PC-9 (cell line): ENCODE measurements at places on chromosomes 12 and 14. TPM values are rescaled to one million over a fixed set of nuclear protein-coding genes. Genes with fewer than 3 reads are reported as not detected.

VRTN gene
- not detected in 2 replicates for total RNA-seq

DNA sequence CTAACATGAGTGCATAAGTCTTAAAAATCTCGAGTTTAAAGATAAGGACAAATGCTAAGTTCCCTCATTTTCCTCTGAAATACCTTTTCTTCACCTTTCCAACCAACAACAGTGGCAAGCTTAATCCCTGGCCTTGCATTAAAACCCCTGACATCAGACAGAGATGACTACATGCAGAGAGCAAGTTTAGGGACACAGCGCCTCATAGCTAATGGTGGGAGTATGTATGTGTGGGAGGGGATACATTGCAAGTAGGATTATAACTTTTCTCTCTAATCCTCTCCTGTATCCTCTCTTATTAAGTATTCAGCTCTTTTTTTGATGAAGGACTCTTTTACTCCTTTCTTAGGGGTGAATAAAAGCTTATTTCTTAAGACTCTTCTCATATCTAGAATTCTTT, 547.1 kb downstream of the CCER1 start:
- DNase-seq, result no peak
- no peaks in the 10 kb centered on the region for H3K4me1 ChIP-seq
- no peaks in the 10 kb centered on the region for H3K27me3 ChIP-seq
- no peak overlapping the region for H3K27ac ChIP-seq

CCDC197 gene
- not detected in 2 replicates for total RNA-seq

- no peak overlapping the region for H3K27ac ChIP-seq
- DNase-seq, result no peak
Observed at GRCh38 chr14:26444822-26445221, 153.0 kb downstream of the NOVA1 start.

PTGER2 gene
- total RNA-seq, result 0.15 TPM in 1 of 2 replicates, not detected in the other

DNA sequence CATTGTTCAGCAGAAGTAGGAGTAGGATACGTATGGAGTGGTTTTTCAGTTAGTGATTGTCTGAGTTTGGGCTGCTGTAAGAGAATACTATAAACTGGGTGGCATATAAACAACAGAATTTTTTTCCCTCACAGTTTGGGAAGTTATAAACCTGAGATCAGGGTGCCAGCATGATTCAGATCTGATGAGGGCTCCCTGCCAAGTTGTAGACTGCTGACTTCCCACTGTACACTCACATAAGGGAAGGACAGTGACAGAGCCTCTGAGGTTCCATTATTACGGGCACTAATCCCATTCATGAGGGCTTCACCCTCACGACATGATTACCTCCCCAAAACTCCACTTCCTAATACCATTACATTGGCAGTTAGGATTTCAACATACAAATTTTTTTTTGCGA, 50.7 kb downstream of the ACSM4 start:
- no peaks in the 10 kb centered on the region for H3K4me1 ChIP-seq
- no peaks in the 10 kb centered on the region for H3K27me3 ChIP-seq
- no peak overlapping the region for H3K4me3 ChIP-seq
- DNase-seq, result no peak

DPY19L2 gene
- total RNA-seq, result not detected in 2 replicates

DNA sequence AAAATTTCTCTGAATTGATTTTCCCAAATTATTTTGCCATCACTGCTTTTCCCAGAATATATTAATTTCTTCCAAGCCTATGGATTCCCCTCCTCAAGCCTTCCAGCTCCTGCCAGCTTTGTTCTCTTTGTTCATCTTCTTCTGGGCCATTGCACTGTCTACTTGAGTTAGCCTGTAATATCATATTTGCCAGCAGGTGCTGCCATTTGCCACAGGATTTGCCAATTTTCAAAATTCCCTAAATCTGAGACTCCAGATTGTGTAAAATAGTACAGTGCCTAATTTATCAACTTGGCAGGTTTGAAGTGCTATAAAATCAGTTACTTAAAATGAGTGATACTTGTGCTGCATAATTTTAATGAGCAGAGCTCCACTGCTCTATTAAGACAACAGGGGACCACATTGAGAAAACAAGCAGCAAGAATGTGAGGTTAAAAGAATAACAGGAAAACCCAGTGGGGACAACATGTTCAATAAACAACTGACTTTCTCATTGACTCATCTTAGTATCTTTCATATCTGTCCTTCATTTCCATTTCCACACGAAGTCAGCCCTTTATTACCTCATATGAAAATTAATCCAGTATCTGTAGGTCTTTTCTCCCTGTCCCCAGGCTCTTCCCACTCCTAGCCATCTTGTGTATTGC, 84.6 kb upstream of the CCDC196 start:
- H3K36me3 ChIP-seq, result no peaks in the 10 kb centered on the region
- H3K27ac ChIP-seq, result no peak overlapping the region
- H3K27me3 ChIP-seq, result no peaks in the 10 kb centered on the region
- no peak for DNase-seq
- no peak overlapping the region for H3K4me3 ChIP-seq

DNA sequence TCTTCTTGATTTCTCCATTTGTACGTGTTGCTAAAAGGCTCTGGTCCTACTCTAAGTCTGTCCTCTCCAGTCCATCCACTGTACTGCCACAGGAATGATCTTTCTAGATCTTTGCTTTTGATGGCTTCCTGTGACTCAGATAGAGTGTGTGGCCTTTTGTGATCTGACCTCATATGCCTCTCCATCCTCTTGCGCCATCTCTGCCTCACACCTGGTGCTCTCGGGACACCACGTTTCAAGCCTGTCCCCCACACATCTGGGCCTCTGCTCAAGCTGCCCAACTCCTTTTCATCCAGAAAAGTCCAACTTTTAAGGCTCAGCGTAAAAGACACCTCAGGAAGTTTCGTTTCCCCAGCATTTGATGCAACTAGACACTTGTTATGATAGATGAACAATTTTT, 39.0 kb downstream of the DCAF4 start:
- no peak overlapping the region for H3K4me3 ChIP-seq
- no peaks in the 10 kb centered on the region for H3K27me3 ChIP-seq
- H3K27ac ChIP-seq, result no peak overlapping the region
- peaks cover 32% of the 10 kb centered on the region for H3K4me1 ChIP-seq

GRCh38 chr14:32457213-32457920, 128.3 kb downstream of the AKAP6 start:
- H3K27me3 ChIP-seq, result no peaks in the 10 kb centered on the region
- no peaks in the 10 kb centered on the region for H3K4me1 ChIP-seq
- no peak overlapping the region for H3K4me3 ChIP-seq
- no peaks in the 10 kb centered on the region for H3K36me3 ChIP-seq

GRCh38 chr12:2301531-2302461, 249.0 kb downstream of the CACNA1C start:
- H3K27ac ChIP-seq, result no peak overlapping the region
- peaks cover 93% of the 10 kb centered on the region for H3K27me3 ChIP-seq
- no peak for DNase-seq

AACS gene
- 46.8 and 48.5 TPM in 2 replicates for total RNA-seq

GRCh38 chr14:89747126-89747525, 207.4 kb downstream of the EFCAB11 start:
- no peak overlapping the region for H3K4me3 ChIP-seq
- no peaks in the 10 kb centered on the region for H3K36me3 ChIP-seq
- H3K27ac ChIP-seq, result no peak overlapping the region
- H3K4me1 ChIP-seq, result no peaks in the 10 kb centered on the region
- no peak for DNase-seq

XRCC3 gene
- total RNA-seq, result 64.1 and 65.1 TPM in 2 replicates

PLEKHD1 gene
- total RNA-seq, result 0.60 and 0.65 TPM in 2 replicates

GRCh38 chr12:125187780-125188741, 122.8 kb downstream of the AACS start:
- DNase-seq, result no peak
- peaks cover 68% of the 10 kb centered on the region for H3K27me3 ChIP-seq
- no peak overlapping the region for H3K27ac ChIP-seq
- no peaks in the 10 kb centered on the region for H3K36me3 ChIP-seq

GRCh38 chr12:116325336-116325664, 47.8 kb upstream of the MED13L start:
- H3K27me3 ChIP-seq, result no peaks in the 10 kb centered on the region
- no peaks in the 10 kb centered on the region for H3K36me3 ChIP-seq
- DNase-seq, result no peak
- no peak overlapping the region for H3K4me3 ChIP-seq

CLEC2D gene
- 32.6 and 37.8 TPM in 2 replicates for total RNA-seq

NKX2-1 gene
- not detected in 2 replicates for total RNA-seq

GRCh38 chr12:126856958-126857357, 1410.0 kb upstream of the TMEM132C start:
- H3K36me3 ChIP-seq, result no peaks in the 10 kb centered on the region
- H3K27ac ChIP-seq, result no peak overlapping the region
- peaks cover 26% of the 10 kb centered on the region; the same call in 1 of the 2 replicates for H3K27me3 ChIP-seq
- H3K4me1 ChIP-seq, result no peaks in the 10 kb centered on the region
- H3K4me3 ChIP-seq, result no peak overlapping the region
- no peak for DNase-seq

- H3K27ac ChIP-seq, result no peak overlapping the region
- no peak for DNase-seq
- no peaks in the 10 kb centered on the region for H3K4me1 ChIP-seq
- no peak overlapping the region for H3K4me3 ChIP-seq
- H3K36me3 ChIP-seq, result no peaks in the 10 kb centered on the region
Observed at GRCh38 chr14:95675486-95675885, 10.7 kb upstream of the TCL1B start.

DNA sequence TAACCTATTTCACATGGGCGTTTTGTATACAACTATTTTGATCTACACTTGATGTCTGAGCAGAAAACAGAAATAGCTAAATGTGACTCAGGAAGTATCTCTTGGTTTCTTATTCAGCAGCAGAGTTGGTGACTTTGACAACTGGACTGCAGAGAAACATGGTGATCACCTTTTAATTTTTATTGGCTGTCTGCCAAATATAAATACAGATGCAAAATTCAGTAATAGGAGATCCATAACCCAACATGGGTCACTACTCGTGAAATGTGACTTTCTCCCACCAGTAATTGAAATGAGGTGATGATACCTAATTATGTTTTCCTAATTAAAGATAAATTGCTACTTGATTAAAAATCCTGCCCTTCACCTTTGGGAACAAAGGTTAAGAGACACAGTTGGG, 487.1 kb downstream of the NELL2 start:
- no peaks in the 10 kb centered on the region for H3K27me3 ChIP-seq
- no peaks in the 10 kb centered on the region for H3K36me3 ChIP-seq
- no peak overlapping the region for H3K27ac ChIP-seq
- no peaks in the 10 kb centered on the region for H3K4me1 ChIP-seq
- H3K4me3 ChIP-seq, result no peak overlapping the region
- no peak for DNase-seq

- no peaks in the 10 kb centered on the region for H3K27me3 ChIP-seq
- no peak for DNase-seq
- no peaks in the 10 kb centered on the region for H3K4me1 ChIP-seq
- no peaks in the 10 kb centered on the region for H3K36me3 ChIP-seq
- H3K4me3 ChIP-seq, result no peak overlapping the region
- no peak overlapping the region for H3K27ac ChIP-seq
Observed at GRCh38 chr12:122139266-122139665, 34.8 kb downstream of the IL31 start.

GRCh38 chr12:66268562-66268961, 33.7 kb upstream of the HELB start:
- H3K27ac ChIP-seq, result no peak overlapping the region
- H3K4me3 ChIP-seq, result no peak overlapping the region
- H3K27me3 ChIP-seq, result no peaks in the 10 kb centered on the region
- H3K4me1 ChIP-seq, result no peaks in the 10 kb centered on the region

DNA sequence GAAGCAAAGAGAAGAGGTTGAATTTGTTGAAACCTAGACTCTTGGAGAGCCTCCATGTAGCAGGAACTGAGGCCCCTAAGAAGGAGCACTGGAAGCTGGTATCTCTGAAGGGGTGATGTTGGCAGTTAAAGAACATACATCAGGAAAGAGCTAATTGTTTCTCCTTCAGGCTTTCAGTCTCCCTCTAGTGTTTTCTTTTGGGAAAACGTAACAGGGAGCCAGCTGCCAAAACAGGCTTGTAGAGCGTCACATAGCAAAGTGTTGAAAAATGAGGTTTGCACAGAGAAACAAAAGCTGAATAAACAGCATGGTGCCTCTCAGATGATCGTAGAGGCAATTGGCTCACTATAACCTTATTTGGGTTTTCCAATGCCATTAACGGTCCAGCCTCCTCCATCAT, 46.9 kb upstream of the CAND1 start:
- DNase-seq, result peak; percentile 4
- H3K27me3 ChIP-seq, result no peaks in the 10 kb centered on the region
- H3K4me3 ChIP-seq, result no peak overlapping the region
- H3K4me1 ChIP-seq, result no peaks in the 10 kb centered on the region
- no peak overlapping the region for H3K27ac ChIP-seq

DNA sequence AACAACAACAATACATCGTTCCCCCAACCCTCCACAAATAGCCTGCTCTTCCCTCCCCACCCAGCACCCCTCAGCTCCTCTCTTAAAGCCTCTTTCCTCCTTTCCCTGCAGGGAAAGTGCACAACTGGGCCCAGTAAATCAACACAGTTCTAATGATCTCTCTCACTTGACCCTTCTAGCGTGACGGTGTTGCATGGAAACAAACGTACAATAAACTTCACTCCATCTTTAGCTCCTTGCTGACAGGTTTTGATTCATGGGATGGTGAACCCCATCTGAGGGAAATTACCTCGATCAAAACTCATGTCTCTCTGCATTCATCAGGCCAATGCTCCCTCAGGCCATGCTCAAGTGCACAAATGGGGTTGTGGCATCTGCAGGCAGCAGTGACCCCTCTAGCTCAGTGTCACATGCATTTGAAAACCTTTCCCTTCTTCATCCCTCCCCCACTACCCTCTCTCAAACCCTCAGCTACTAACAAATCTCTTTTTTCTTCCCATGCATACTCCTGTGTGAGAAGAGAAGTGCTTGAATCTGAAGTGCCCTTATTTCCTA, 22.9 kb downstream of the GDF11 start:
- H3K36me3 ChIP-seq, result no peaks in the 10 kb centered on the region
- no peak overlapping the region for H3K4me3 ChIP-seq
- no peak for DNase-seq

DNA sequence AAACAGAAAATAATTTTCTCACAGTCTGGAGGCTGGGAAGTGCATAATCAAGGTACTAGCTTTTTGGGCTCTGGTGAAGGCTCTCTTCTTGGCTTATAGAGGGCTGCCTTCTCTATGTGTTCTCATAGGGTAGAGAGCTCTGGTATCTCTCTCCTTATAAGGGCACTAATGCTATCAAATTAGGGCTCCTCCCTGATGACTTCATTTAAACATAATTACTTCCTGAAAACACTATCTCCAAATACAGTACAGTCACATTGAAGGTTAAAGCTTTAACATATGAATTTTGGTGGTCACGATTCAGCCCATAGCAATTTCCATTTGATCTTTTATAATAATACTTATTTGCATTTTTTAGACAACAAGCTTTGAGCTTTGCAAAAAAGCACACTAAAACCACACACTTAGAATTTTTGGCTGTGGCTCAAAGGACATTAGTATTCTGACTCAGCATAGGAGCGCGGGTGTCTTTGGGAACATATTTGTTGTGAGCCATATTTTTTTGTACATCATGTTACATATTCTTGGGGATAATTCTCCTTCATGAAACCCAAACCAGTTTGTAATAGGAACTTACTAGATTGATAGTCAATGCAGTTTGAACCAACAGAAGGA, 808.1 kb upstream of the FBXO33 start:
- no peaks in the 10 kb centered on the region for H3K27me3 ChIP-seq
- DNase-seq, result no peak
- H3K4me3 ChIP-seq, result no peak overlapping the region

GRCh38 chr12:39420043-39420442, 22.9 kb downstream of the KIF21A start:
- H3K4me3 ChIP-seq, result no peak overlapping the region
- no peaks in the 10 kb centered on the region for H3K4me1 ChIP-seq
- H3K27me3 ChIP-seq, result no peaks in the 10 kb centered on the region

KRT79 gene
- 0.28 TPM in 1 of 2 replicates, not detected in the other for total RNA-seq
